ENCODE measurements at places on chromosomes 1 and 21.

DNA sequence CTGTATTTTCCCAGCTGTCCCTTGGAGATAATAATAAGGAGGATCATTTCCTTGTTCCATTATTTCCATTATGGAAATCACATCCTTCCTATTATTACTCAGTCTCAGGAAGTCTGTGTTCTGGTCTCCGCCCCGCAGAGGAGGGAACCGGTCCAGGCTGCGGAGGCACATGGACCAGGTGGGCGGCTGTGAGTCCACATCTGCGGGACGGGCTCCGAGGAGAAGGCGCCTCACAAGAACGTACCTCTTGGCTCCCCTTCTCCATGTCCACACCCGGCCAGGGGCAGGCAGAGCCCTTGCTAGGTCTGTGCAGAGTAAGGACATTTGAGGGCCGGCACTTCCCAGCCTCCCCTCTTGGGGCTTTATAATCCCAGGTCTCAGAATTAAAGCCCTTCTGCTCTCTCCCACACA lies 14.6 kb downstream of the RAB7B start:
- no peak for DNase-seq

DNA sequence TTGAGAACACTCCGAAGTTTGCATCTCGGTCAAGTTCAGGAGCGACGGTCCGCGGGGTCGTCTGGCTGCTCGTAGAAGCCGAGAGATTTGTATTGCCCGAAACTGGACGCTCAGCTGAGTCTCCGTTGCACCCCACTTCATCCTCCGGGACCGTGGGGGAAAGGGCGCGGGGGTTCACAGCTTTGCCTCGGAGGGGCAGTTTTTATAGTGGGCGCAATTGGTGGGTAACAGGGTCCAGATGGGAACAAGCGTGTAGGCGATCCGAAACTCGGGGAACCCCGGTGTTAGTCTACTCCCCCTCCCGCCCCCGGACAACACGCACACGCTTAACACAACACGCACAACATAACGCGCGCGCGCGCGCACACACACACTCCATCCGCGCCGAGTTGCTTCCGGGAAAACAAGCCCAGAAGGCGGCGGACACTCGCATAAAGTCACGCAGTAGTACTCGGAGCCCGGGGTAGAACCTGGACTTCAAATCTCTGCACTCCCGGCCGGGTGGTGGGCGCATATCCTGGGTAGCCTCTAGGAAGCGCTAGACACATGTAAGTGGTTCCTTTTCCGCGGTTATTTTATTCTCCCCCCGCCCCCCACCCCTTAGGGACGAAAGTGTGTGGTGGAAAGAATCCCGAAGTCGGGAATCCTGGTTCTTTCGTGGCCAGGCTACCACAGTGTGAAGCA lies 1.1 kb upstream of the JUN start:
- DNase-seq, result peak; percentile 94

- DNase-seq, result no peak
Measured at GRCh38 chr21:31342348-31342747, 1.7 kb downstream of the TIAM1 start.

DNA sequence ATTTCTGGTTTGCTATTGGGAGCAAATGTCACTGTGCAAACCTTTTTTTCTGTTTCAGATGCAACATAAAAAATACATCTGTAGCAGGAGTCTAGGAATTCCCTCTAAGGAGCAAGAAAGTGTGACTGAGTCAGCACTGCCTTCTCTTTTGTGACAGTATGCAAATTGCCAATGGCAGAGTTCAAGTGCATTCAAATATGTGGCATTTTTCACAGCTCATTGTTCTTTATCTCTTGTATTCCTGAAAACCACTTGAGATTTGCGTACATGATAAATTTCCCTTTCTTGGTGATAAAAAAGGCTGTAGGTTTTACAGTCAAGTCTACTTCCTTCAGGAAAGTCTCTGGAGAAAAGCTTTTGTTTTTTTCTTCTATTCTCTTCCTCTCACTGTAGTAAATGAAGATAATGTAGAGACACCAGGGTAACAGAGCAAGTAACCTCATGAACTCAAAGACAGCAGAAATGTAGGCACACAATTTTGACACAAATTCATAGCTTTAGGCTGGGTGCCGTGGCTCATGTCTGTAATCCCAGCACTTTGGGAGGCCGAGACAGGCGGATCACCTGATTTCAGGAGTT lies 129.7 kb upstream of the L1TD1 start:
- DNase-seq, result no peak

- DNase-seq, result no peak
Measured at GRCh38 chr1:219401724-219402625, 210.9 kb downstream of the ZC3H11B start.

DNA sequence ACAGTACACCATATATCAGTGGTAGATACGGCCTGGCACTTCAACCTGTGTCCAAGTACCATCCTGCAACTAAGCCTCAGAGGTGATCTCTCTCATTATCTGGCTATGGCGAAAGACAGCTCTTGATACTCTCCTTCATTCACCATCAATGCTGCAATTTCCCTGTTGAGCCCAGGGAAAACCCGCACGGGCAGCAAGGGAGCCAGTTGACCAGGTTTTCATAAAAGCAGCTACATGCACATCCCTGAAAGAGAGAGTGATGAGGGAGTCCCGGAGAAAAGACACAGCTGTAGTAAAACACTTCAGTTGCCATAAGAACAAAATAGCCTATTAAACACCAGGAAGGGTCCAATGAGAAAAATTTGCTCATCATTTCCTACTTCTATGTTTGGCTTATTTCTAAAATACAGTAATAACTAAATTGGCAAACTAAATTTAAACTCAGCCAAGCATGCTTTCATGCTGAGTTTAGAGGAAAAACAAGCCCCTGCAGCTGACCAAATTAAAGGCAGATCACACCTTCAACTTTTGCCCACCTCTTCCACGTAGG lies 68.3 kb downstream of the CAPZB start:
- DNase-seq, result no peak

GRCh38 chr1:44239331-44239960 lies 26.2 kb downstream of the DMAP1 start:
- no peak for DNase-seq

DNA sequence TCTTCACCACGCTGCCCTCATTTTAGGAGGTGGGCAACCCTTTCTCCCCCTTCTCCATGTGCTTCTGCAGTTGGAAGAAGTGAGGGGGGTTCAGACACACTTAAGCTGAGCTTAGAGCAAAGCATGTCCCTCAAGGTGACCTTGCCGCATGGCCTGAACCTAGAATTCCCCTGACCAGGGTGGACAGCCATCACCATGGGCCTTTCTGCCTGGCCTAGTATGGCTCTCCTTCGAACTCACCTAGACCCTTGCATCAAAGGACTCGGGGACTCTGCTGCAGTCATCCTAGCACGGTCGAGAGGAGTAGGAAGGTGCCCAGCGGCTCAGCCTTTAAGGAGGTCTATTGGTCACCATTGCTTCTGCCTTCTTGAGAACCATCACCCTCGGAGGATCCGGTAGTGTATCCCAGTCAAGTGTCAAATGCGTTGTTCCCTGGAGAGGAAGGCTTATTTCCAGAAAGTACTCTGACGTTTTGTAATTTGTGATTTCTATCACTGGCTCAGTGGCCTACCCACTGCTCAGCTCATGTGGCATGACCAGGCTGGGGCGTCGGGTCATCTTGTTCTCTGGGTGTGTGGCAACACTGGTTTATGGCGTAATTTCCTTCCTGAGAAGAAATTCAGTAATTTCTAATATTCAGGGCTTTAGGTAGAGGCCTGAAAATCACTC lies at the start of gene KCNE1:
Gene KCNE1, minus strand, starts transcription at position 424 of the 669 bp plus-strand sequence. CDS start 62,576 bp downstream, outside the sequence.
- DNase-seq, result no peak

GRCh38 chr1:98763488-98764150 lies 102.1 kb downstream of the SNX7 start:
- no peak for DNase-seq

DNA sequence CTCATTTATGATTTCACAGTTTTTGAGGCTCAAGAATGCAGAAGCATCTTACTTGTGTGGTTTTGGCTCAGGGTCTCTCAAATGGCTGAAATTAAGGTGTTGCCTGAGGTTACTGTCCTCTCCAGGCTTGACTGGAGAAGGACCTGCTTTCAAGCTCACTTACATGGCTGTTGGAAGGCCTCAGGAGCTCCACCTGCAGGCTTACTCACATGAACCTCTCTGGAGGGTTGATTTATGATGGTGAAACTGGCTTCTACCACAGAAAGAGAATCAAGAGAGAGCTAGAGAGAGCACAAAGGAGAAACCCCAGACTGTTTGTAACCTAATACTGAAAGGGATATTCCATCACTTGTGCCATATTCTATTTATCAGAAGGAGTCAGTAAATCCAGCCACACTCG lies 6.2 kb upstream of the KCNK2 start:
- no peak for DNase-seq

DNA sequence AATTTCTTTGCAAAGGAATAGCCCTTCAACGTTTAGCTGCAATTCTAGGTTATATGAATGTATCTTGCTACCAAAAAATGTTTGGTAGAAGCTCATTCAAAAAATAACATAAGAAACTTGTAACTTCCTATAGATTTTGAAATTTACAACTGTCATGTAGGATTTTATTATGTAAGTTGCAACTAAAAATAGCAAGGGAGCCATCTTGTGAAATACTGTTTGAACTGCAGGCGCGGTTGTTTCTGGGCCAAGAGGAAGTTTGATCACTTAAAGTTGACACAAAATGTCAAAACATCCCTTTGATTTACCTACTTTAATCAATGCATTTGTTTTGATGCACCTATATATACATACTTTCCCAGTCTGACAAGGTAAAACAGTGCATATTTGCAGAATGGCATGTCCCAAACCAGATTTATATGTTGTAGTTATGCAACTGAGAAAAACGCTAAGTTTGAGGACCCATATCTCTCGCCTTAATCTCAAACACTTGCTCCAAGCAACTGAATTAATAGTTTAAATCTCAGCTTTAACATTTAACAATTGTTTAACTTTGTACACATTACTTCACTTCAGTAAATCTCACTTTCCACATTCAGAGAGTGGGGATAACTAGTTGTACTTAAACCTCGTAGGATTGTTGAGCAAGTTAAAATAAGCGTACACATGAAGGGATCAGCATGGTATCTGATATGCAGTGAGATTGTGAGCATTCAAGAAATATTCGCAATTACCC lies 63.9 kb downstream of the KCNK2 start:
- DNase-seq, result no peak

- DNase-seq, result no peak
Measured at GRCh38 chr1:232468249-232468648, 161.7 kb downstream of the SIPA1L2 start.

GRCh38 chr1:73644198-73644597 lies 553.8 kb downstream of the LRRIQ3 start:
- no peak for DNase-seq

DNA sequence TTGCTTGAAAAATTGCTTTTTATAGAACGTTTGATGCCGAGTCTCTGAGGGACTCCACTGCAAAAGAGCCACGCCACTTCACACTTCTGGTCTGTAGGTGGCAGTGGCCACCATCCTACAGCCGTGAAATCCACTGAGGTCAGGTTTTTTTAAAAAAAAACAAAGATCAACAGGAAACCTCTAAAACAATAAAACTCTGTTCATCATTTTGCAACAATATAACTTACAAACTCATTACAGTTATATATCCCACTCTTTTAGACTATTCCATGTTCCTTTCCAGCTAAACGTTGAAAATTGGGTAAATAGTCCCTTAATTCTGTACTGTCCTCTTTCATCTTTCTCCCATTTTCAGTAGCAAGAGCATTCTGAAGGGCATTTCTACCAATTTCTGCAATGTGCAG lies 64.6 kb upstream of the FMN2 start:
- DNase-seq, result no peak

- no peak for DNase-seq
Measured at GRCh38 chr1:156738916-156739315, 2.0 kb downstream of the MRPL24 start.

- DNase-seq, result no peak
Measured at GRCh38 chr1:59556802-59557548, 257.8 kb upstream of the HOOK1 start.

GRCh38 chr1:245800901-245801605 lies 646.3 kb downstream of the KIF26B start:
- DNase-seq, result no peak

GRCh38 chr1:81811757-81812371 lies 11.1 kb downstream of the ADGRL2 start:
- DNase-seq, result no peak

DNA sequence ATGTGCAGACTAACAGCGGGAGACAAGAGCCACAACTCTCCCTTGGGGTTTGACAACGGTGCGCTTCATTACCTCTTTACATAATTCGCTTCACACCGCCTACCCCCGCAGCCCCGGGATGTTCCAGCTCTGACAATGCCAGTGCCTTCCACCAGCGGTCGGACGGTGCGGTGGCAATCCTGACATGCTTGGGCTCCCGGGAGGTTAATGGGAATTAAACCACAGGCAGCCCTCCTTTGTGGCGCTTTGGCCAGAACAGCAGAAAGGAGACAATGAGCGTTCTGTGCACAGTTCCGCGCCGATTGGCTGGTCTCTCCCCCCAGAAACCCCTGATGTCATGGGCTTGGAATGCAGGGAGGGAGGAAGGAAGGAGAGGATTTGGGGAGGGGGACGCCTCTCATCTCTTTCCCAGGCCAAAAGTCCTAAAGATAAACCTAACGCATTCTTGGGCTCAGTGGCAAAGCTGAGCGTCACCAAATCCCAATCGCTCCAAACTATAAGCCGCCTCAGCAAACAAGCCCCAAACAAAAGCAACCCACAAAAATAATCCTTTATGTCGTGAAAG lies 1.3 kb downstream of the CNN3 start:
- DNase-seq, result no peak

GRCh38 chr21:45404730-45405270 lies at the start of gene COL18A1:
TSS of gene COL18A1 (plus strand) at chr21:45405165. CDS start at chr21:45405231, 66 bp downstream.
- DNase-seq, result peak; percentile 40

GRCh38 chr1:149977345-149977744 lies 33.2 kb downstream of the OTUD7B start:
- no peak for DNase-seq

Data from CD4-positive, alpha-beta T cell treated with Interleukin-17A for 1 hour (primary cell).